ENCODE measurements at places on chromosomes 16 and 17.

DNA sequence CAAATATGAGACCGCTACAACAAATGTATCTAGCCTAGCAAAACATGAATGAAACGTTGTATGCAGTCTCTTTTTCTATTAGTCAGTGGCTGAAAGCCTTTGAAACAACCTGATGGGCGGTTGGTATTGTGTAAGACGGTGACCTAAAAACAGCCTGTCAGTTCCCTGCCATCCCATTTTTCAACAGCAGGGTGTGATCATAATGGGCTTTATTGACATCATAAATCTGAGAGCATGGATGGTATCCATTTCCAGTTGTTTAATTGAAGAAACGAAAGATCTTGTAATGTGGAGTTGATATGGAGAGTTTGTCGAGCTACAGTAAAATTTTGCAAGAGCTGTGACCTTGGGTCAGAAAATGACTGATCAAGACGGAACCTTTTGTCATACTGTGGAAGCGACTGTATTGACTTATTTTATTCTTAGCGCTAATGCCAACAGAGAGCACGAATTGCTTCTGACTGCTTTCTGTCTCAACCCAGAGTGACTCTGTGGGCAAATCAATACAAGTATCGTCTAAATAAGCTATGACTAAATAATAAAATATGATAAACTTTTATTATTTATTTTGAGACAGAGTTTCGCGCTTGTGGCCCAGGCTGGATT is 12.3 kb upstream of the MEIOB start:
- no peak for DNase-seq

- no peak for DNase-seq
Measured at GRCh38 chr17:79201119-79201518, 126.5 kb downstream of the ENGASE start.

DNA sequence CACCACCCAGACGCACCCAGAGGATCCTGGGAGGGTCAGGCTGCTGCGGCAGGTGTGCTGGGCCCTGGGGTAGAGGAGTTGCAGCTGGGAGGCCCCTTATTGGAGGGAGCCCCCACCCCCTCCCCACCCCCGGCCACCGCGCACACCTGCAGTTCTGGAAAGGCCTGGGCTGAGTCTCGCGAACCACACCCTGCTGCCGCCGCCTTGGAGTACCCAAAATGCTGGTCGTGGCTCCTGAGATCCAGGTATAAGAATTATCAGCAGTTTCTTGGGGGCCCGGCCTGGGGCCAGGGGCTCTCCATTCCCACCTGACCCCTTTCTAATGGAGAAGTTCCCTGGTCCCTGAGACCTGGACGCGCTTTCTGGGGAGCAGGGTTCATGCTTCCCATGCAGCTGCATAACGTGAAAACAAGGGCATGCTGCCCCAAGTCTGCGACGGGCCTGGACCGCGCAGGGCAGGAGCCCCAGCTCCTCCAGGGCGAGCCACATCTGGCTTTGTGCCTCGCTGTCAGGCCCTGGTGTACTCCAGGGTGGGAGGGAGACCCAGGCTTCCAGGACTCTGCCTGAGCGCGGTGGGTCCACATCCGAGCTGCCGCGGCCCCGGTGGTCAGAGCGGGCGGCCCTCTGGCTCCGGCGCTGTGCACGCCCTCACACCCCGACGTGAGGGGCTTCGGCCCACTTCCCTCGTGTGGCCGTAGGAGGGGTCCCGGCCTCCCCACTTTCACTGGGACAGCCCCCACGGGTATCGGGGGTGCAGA is 7.3 kb upstream of the SNAI3 start:
- no peak for DNase-seq

DNA sequence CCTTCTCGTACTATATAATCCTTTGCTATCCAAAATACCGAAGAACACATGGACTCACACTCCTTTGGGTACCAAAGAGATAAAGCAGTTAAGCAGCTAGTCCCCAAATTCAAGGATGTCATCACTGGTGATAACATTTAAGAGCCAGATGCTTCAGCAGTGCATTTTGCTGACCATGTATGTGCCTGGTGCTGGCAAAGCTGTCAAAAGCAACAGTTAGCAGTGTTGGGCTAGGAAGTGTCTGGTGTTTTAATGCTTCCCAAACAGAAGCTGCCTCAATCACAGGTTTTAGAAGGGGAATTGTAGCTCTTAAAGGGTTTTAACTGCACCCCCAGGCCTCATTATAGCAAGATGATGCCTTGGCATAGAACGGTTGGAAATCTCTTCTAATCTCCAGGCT is 4.7 kb downstream of the FAM117A start:
- DNase-seq = no peak

DNA sequence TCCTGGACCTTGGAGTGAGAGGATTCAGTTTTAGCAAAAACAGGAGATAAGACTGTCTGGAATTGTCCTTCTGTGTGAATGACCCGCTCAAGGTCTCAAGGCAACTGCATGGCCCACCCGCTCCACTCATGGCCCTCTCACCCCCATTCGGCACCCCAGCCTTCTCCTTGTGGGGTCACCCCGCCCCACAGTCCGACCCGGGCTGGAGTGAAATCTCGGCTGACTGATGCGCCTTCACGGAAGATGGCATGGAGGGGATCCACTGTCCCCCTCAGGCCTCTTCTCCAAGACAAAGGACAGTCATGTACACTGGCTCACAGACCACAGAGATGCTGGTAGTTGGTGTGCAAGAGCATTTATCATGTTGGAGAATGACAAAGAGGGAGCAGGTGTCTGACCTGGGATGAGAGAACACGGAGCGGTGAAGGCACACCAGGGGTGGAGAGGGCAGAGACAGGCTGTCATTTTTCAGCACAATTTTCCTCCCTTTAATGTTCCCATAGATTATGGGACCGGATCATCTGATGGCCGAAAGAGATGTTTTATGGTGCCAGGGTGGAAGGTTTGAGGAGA is 391.9 kb upstream of the TNRC6C start:
- no peak for DNase-seq
